Right renal pelvis (tissue), 4 donors: ENCODE measurements at places on chromosomes 5 and 9.

DNA sequence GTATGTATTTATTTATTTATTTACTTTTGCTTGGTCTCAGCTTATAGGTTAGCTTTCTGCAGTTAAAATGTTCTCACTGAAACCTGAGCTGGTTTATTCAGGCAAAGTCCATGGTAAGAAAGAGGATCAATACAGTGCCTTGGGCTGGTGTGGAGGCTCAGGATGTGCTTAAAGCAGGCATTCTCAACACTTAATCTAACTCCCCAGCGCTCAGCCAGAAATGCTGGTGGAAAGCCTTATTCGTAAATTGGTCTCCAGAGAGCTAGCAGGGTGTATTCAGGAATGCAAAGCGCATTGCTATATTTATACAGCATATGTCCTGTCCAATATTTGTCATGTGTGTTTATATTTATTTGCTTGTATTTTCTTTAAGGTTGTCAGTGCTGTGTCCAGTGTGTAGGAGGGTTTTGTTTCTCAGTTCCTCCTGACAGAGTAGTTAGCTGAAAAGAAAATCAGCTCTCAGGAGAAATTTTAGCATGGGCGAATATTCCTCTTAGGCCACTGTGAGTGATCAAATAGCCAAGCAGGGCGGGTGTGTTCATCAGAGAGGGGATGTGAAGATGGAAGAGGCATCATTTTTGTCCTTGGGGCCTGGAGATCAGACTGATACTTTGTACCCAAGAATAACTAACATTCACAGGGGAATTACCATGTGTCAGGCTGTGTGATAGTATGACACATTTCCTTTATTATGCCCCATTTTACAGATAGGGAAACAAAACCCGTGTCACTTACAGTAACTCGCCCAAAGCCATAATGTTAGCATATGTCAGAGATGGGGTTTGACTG lies 65.8 kb downstream of the DOCK2 start:
- DNase-seq = no peak

GRCh38 chr5:133245191-133246052 lies 193.6 kb downstream of the HSPA4 start:
- DNase-seq = no peak

- DNase-seq = no peak
These were observed 19.1 kb downstream of the PTGES2 start for GRCh38 chr9:128108269-128109049.

DNA sequence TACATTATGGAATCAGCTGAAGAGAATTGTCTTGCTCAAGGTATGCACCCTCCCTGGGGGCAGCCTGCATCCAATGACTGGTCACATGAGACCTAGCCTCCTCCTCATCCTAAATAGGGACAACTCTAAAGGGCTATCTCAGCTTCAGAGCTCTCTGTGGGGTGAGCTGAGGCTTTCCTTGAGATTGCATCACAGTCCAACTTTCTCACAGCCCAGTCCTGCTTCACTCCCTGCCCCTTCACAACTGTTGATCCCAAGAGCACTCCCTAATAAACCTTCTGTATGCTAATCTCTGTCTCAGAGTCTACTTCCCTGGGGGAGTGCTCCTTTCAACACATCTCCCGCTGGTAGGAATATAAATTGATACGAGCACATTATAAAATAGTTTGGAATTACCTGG lies 44.1 kb upstream of the ERBIN start:
- DNase-seq = no peak

- DNase-seq = no peak
These were observed 175.6 kb upstream of the NREP start for GRCh38 chr5:111932628-111933027.

- DNase-seq = no peak
These were observed 108.3 kb downstream of the CETN3 start for GRCh38 chr5:90301248-90301647.

GRCh38 chr5:135204151-135204600 lies 170.1 kb upstream of the PITX1 start:
- DNase-seq = no peak

DNA sequence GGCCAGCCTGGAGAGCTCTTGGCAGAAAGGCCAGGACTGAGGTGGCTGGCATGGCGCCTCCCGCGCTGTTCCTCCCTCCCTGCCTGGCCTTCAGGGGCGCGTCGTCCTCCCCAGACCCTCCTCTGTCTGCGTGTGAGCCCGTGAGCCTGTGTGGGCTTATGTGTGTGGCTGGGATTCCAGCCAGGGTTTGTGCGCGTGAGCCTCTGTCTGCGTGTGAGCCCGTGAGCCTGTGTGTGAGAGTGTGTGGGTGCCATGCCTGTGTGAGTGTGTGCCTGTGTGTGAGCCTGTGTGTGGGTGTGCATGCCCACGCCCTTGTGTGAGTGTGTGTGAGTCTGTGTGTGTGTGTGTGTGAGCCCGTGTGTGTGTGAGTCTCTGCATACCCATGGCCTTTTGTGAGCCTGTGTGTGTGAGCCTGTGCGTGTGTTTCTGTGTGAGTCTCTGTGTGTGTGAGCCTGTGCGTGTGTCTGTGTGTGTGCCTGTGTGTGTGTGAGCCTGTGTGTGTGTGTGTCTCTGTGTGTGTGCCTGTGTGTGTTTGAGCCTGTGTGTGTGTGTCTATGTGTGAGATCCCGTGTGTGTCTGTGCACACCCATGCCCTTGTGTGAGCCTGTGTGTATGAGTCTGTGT lies 13.0 kb downstream of the RXRA start:
- no peak for DNase-seq

DNA sequence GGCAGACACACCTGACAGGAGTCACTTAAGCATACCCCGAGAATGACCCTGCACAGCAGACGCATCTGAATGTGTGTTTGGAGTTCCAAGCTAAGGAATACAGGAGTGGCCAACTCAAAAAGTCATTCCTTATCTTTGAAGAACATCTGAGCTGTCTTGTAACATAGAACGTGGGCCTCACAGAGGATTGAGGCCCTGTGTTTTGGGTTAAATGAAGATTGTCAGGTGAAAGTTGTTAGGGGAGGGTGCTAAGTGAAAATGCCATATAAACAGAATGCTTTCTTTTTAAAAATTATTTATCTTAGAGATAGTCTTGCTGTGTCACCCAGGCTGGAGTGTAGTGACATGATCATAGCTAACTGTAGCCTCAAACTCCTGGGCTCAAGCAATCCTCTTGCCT lies 100.9 kb downstream of the PIK3R1 start:
- DNase-seq = no peak

DNA sequence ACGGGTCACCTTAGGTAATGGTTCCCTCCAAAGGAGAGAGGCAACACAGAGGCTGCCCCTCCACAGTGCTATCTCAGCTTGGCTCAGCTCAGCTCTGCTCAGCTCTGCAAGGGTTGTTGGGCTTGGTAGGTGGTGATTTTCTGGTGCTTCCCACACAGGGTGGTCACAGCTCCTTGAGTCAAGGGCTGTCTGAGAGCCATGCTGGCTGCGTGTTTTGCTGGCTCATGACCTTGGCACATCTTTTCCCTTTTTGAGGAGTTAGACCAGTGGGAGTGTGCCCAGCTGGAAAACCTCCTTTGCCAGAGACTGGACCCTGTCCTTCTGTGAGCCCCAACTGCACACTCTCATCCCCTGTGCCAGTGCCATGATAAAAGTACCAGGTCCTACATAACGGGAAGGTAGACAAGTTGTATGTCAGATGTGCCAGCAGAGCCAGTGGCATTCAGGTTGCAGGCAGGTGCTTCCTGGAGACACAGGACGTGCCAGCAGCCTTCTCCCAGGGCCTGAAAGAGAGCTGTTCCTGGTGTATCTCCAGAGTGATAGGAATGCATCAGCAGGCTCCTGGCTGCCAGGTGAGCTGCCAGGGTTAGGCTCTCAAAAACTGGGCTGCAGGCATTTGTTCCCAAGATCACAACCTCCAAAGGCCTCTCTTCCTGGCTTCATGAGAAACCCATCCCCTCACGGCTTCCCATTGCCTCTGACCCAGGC lies 118.6 kb upstream of the CXCL14 start:
- DNase-seq = no peak

GRCh38 chr5:132103332-132103951 lies 29.9 kb downstream of the CSF2 start:
- no peak for DNase-seq

DNA sequence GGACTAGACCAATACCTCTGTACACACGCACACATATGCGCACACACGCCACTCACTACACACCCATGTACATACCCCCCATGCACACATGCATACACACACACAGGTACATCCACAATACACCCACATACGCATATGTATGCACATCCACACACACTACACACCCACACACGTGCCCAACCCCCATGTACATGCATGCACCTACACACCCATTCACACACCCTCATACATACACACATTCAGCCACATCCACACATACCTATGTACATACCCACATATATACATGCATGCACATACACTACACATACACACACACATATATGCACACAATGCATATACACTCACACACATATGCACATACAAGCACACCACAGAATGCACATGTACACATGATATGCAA lies 107.1 kb downstream of the GADD45G start:
- no peak for DNase-seq
